Tibial nerve (tissue), 4 donors: ENCODE measurements at places on chromosomes 16 and 17.

DNA sequence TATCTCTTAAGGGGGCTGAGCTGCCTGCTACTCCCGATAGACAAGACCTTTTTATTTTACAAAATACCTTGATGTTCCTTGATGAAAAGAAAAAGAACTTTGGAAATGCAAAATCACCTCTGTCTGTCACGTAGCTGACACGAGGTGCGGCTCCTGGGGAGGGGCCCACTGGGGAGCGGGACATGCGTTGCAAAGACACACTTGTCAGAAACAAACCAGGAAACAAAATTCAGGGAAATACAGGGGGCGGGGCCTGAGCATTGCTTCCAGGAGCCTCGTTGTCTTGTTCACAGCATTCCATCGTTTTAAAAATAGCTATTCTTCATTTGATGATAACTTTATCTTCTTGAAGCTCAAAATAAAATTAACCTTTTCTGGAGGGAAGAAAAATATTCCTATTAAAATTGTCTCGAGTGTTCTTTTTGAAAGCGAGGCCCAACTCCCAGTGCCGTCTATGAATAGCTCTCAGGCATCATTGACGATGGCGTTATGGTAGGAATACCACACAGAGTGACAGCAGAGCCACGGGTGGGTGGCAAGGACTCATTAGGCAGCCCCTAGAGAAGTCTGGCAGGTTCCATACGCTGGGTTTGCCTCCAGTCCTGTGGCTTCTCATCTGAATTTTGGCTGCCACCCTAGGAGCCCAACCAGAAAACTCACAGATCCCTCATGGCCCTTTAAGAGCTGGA, 286.9 kb downstream of the CPPED1 start:
- no peak for DNase-seq

- DNase-seq, result no peak
These were observed 114.8 kb upstream of the FOXF1 start for GRCh38 chr16:86395477-86395876.

DNA sequence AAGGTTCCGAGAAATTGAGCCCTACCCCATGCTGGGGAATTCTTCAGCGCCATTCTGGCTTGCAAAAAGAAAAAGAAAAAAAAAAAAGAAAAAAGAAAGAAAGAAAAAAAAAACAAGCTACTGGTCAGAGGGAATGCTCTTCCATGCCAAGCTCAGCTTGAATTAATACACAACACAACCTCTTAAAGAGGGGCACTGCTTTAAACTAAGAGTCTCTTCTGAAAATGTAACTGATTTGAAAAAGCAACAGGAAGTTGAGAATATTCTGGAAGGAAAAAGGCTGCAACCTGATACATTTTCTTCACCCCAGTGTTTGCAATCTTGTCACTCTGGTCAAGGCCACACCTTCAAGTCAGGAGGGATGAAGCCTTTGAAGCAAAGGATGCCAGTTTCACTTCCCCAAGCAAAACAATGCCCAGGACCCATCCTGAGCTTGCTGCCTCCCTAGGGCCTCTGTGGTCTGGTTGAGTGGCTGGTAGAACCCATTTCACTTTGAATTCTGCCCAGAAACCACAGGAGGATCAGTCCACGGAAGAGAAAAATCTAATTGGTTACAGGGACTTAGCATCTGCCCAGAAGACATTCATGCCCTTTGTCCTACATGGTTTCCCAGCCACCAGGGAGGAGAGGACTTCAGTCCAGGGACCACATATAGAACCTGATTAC, 389.7 kb downstream of the SOX9 start:
- DNase-seq, result no peak

DNA sequence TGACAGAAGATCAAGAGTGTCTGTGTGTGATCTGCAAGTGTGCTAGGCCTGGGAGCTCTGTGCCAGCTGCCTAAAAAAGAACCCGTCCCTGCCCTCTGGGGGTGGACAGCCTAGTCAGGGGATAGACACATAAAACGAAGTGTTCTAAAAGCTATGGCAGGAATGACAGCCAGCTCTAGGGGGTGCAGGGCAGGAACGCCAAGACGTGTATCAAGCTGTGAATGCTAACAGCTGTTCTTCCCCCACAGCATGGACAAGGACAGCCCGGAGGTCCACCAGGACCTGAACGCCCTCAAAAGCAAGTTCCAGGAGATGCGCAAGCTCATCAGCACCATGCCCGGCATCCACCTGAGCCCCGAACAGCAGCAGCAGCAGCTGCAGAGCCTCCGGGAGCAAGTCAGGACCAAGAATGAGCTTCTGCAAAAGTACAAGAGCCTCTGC, 5.1 kb downstream of the RASD1 start:
- DNase-seq, result no peak
